ENCODE measurements at places on chromosomes 1 and 21.

- DNase-seq, result no peak
Observed at GRCh38 chr1:152067150-152067549, 21.7 kb downstream of the TCHHL1 start.

DNA sequence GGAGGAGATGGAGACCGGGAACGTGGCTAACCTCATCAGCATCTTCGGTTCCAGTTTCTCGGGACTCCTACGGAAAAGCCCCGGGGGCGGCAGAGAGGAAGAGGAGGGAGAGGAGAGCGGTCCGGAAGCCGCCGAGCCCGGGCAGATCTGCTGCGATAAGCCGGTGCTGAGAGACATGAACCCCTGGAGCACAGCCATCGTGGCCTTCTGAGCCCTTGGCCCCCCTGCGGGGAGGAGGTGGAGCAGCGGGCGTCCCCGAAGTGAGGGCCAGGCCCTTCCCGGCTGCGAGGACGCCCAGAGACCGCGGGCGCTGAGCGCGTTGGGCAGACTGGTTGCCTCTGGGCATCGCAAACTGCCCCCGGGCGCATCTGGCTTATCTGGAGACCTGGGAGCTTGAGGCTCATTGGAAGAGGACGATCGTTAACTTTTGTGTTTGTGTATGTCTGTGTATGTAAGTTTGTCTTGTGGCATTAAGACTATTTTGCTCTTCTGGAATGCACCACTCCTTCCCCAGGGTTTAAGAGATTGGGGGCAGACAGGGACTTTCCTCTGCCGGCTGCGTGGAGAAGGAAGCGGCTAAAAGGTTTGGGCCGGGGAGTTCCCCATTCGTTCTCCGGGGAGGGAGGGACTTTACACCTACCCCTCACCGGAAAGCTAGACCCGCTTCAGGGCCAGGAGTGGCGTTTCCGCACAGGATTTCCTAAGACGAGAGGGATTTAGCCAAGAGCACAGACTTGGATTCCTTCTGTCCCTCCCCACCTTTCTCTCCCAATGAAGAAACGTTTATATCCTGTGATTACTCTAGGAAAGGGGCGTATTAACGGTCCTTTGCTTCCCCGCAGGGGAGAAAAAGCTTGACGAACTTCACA is 1.4 kb downstream of the IER5 start:
- DNase-seq, result peak; percentile 57

DNA sequence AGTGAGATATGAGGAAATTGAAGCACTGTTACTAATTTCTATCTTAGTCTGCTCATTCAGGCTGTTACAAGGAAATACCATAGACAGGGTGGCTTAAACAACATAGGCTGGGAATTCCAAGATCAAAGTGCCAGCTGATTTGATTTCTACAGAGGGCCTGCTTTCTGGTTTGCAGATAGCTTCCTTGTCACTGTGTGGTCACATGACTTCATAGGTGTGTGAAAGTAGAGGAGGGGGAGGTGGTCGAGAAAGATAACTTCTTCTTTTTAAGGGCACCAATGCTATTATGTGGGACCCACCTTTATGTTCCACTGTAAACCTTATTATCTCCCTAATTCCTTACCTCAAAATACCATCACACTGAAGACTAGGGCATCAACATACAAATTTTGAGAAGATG is 6.4 kb upstream of the BRINP3 start:
- DNase-seq, result no peak

DNA sequence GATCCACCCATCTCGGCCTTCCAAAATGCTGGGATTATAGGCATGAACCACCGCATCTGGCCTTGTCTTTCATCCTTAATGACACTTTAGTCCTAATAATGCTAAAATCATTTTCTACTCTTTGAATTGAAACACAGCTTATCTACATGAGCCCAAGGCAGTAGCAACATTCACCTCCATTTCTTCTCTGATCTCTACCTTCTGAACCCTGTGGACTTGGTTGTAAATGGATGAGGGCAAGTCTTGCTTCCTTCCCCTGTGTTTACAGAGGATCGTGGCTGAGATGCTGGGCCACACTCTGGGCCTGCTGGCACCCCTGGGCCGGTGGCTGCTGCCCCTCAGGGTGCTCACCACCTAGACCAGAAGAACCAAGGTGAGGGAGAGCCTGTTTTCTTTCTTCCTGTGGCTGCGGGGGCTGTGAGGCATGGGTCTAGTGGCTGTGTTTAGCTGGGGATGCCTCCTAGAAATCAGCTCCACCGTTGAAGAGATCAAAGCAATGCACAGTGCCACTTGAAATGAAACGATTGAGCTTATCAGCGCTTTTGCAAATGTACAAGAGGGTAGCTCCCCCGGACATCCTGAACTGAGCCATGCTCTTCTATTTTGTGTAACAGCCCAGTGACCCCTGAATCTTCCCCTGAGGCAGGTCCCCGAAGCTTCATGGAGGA is 32.2 kb upstream of the LGALS8 start:
- DNase-seq, result no peak

GRCh38 chr1:22975694-22976093 is 3.0 kb upstream of the LACTBL1 start:
- DNase-seq, result no peak

DNA sequence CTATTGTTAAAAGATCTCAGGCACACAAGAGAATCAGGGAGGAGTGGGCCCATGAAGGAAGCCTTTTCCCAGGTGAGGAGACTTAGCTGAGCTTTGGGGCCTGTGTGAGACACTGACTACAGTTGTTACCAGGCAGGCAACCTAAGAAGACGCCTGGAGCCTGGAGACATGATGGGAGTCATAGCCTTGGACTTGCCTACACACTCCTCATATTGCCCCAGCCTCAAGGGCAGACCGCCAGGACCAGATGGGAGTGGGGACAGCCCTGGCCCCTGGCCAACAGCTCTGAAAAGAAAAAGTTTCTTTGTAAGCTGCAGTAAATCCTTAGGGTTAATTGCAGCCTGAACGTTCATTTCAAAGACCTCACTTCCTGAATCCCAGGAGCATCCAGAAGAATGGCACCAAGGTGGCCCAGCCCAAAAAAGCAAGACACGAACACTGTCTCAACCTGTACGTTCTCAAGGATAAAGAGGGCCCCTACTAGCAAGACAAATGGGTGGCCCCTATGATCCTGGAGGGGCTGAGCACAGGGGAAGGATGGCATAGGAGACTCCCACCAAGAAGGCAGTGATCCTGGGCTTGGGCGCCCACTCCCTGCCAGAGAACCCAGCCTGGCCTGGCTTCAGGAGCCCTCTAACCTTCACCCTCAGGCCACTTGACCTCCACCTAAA is 33.2 kb upstream of the BTG2 start:
- DNase-seq, result no peak

DNA sequence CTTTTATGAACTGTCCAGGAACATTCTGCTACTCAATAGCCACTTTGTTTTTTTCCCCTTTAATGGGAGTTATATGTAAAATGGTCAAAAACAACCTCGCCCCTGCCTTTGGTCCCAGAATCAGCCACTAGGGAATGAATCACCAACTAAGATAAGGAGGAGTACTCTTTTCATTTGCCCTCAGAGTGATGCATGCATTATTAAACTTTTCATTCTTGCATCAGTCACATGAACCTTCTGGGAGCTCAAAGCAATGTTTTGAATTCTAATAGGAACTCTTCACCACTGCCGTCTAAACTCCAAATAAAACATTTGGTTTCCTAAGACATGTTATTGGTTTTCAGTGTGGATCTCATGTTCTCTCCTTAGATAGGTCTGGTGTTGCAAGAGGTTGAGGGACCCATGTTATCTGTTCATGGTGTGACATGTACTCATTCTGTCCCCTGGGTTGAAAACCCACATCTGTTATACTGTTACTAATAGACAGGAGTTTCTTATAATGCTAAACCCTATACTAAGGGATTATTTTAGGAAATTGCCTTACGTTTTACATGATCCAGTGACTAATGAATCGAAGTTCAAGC is 17.8 kb upstream of the HSD17B7 start:
- DNase-seq, result no peak

GRCh38 chr1:87208931-87209330 is 119.7 kb upstream of the LMO4 start:
- no peak for DNase-seq

- DNase-seq, result peak; percentile 17
Observed at GRCh38 chr21:32257962-32258785, 20.7 kb downstream of the MIS18A start.

DNA sequence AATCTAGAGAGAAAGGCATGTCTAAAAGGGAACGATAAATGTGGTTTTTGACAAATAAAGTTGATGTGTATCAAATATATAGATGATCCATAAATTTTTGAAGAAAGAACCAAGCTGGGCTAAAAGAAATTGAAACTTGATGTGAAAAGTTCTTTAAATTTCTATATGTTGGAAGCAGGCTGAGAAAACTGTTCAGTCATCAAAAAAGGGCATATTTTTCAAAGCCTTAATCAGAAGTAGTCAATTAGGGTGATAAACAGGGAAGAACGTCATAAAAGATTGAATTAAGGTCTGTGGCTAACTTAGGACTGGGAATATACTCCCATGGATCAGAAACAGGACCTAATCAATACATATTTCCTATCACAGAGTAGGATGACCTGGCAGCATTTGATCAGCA is 211.4 kb upstream of the ZRANB2 start:
- DNase-seq, result no peak
